Stimulated activated CD4-positive, alpha-beta T cell treated with anti-CD3 and anti-CD28 coated beads, TNF-alpha, amount 100 ng/mL, for 4 hours (primary cell): ENCODE measurements at places on chromosomes 5 and 9.
A peak's percentile ranks its signal among the peaks of the same experiment; 100 is the strongest.

DNA sequence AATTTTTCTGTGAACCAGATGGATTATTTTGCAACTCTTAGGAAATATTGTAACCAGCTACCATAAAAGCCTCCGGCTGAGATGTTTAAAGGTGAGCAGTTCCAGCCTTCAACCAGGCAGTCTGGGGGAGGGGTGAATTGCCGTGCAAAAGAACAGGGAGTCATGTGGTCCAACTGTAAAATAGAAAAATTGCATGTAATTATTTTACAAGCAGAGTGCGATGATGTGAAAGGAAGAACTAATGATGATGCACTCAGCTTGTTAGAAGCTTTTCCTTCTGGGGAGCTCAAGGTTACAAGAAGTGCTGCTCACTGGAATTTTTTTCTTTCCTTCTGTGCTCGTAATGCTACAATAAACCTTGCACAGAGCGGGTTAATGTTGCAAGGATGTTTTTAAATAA lies 188.7 kb upstream of the ITGA1 start:
- no peak for DNase-seq

GRCh38 chr9:137985637-137986071 lies 108.1 kb downstream of the CACNA1B start:
- DNase-seq = no peak

- no peak for DNase-seq
Observed at GRCh38 chr9:84677080-84677479, 7.6 kb downstream of the NTRK2 start.

DNA sequence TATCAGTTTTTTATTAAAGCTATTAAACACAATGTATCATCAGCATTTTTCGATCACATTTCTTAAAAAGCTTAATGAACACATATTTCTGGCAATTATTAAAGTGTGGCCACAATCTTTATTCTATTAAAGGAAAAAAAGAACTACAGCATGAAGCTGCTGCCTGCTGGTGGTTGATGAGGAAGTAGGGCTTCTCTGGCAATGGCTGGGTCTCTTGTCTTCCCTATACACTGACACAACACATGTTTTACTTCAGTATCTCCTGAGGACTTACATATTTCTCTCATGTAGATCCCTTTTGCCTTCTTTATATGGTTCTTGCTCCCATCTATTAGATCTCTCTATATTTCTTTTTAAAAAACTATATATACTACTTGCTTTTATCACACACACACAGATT lies 590.7 kb downstream of the RAB3C start:
- no peak for DNase-seq

DNA sequence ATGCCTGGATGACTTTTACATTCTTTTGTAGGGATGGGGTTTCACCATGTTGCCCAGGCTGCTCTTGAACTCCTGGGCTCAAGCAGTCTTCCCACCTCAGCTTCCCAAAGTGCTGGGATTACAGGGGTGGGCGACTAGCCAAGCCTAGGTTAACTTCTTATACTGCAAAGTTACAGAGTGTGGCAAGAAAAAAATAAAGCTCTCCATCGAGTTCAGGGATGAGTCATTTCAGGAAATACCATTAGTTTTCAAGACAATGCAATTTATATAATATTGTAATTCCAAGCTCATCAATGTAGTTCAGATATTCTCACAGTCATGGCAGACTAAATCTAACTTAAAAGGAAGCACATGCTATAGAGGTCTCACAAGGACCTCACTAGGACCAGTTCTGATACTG lies 11.5 kb upstream of the ABO start:
- no peak for DNase-seq

DNA sequence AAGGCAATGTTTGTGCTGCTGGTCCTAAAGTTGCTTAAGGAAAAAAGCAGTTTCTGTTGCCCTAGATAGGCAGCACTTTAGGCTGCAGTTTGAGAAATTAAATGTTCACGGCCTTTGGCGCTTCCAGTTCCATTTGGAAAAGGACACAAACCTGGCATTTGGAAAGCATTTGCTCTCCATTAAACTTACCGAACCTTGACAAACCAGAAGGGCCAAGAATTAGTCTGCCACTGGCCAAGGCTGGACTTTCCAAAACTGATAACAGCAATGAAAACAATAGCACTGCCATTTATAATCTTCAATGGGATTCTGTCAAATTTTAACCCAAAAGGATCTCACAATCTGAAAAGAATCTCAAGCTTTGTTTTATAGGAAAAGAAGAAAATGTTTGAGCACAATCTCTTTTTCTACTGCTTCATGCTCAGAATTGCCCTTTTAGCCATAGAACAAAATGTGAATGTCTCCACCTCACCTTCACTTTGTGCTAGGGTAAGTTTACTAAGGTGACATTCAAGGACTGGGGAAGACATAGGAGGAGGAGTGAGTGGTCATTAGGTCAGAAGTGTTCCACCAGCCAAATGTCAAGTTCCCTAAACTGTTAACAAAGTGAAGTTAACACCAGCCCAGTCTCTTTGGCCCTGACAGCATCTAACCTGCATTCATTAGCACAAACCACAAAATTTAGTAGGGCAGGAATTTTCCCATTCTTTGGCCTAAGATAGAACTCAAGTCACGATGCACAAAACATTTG lies 583.4 kb upstream of the DMAC1 start:
- no peak for DNase-seq

GRCh38 chr5:159240301-159240870 lies 22.7 kb upstream of the UBLCP1 start:
- DNase-seq = no peak

- DNase-seq = no peak
Observed at GRCh38 chr9:15142878-15143534, 164.0 kb downstream of the TTC39B start.

DNA sequence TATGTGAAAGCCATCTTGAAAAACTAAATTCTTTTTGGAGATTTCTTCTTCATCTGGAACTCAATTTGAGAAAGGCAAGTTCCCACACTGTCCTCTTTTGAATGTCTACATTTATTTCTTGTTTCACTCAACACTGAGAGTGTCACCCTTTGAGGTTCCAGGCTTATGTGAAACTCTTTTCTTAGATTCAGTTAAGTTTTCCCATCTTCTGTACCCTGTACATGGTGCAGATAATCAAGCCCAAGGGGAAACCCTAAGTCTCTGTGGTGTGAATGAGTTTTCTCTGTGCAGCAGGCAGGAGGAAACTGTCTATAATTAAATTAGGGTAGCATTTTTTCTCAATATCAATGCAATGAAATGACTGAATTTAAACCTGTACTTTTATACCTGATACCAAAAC lies 72.3 kb upstream of the PRLR start:
- no peak for DNase-seq

- no peak for DNase-seq
Observed at GRCh38 chr5:154583671-154584177, 105.7 kb upstream of the HAND1 start.

DNA sequence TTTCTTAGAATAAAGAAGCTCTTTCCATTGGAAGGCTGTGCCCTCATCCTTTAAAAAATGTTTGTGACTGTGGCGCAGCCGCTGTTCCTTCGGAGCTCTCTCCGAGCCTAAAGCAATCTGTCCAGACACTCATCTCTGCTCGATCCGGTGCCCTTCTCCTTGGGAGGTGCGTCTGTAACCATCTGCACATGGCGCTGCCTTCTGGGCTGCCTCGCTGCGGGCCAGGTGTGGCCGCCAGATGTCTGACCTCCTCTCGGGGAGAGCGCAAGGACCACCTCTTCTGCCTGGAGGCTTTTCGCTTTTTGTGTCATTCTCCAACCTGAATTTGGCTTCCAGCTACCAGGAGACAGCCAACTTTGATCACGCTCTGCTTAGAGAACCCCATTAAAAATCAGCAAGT lies 153.4 kb upstream of the PTCH1 start:
- DNase-seq = no peak

- peak; percentile 48 for DNase-seq
Observed at GRCh38 chr5:160438316-160439204, 16.9 kb downstream of the PTTG1 start.

DNA sequence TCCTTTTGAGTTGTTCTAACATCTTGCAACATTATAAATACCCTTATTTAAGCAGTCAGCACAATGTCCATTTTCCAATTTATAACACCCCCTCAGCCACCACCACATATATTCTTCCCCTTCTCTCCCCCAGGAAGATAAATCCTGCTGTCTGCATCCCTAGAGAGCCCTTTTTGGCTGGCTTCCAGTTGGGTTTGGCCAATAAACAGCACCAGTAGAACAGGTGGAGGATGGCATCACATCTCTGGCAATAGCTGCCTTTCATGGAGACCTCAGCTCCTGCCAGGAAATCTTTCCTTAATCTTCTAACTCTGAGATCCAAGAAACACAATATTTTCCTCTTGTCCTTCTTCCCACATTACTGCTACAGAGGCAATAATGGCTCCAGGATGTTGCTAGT lies 53.7 kb downstream of the TRIM36 start:
- DNase-seq = no peak

DNA sequence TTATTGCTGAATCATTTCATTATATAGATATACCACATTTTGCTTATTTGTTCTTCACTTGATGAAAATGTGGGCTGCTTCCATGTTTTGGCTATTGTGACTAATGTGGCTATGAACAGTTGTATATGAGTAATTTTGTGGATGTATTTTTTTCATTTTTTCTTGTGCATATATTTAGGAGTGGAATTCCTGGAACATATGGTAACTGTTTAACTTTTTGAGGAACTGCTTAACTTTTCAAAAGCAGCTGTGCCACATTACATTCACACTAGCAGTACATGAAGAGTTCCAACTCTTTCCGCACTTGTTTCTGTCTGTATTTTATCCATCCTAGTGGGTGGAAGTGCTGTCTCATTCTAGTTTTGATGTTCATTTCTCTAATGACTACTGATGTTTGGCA lies 67.8 kb downstream of the JAK2 start:
- no peak for DNase-seq

GRCh38 chr5:52300703-52301372 lies 486.9 kb upstream of the ITGA1 start:
- no peak for DNase-seq

- no peak for DNase-seq
Observed at GRCh38 chr5:105730982-105731381, 1939.8 kb downstream of the EFNA5 start.

- DNase-seq = no peak
Observed at GRCh38 chr9:77449240-77450084, 198.7 kb downstream of the GNA14 start.

- peak; percentile 53 for DNase-seq
Observed at GRCh38 chr9:90914868-90915483, 113.4 kb downstream of the SYK start.

GRCh38 chr5:36607114-36607571 lies 737 bp downstream of the SLC1A3 start:
- DNase-seq = no peak

DNA sequence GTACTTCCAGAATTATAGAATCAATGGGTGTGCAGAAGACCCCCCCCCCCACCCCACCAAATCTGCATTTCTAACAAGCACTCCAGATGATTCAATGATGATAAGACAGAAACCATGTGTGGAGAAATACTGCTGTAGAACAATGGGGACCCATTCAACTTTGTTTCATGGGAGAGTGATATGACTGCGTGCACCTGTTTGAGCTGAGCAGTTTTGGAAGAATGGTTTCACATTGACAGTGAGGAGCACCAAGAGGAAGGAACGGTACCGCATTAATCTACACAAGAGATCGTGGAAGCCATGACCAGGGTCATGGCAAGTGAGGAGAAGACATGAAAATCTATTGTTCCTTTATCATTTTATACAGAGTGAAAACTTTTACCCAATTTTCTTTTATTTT lies 202.7 kb downstream of the CD180 start:
- DNase-seq = no peak

DNA sequence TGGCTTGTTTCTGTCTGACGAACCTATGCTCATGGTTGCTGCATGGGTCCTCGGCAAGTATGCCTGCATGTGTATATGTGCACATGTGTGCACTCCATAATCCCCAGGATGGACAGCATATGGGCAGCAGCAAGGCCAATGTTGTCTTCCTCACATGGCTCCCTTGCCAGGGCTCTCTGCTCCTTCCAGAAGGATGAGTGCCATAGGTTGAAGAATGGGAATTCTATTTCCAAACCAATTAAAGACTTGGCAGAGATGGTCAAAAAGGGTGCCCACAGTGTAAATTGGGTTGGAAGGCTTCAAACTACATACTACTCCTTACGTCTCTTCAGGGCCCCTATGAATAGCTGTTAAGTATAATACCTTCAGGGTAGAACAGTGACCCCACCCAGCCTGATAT lies 212.1 kb downstream of the PBX3 start:
- no peak for DNase-seq

GRCh38 chr5:31415009-31415923 lies 116.6 kb downstream of the DROSHA start:
- no peak for DNase-seq

- DNase-seq = no peak
Observed at GRCh38 chr9:36988848-36989247, 45.2 kb downstream of the PAX5 start.

- DNase-seq = no peak
Observed at GRCh38 chr9:125462861-125463291, 201.2 kb downstream of the GAPVD1 start.

- no peak for DNase-seq
Observed at GRCh38 chr5:181235689-181236366, 7.9 kb downstream of the RACK1 start.
